ENCODE measurements at places on chromosomes 5 and 9.

DNA sequence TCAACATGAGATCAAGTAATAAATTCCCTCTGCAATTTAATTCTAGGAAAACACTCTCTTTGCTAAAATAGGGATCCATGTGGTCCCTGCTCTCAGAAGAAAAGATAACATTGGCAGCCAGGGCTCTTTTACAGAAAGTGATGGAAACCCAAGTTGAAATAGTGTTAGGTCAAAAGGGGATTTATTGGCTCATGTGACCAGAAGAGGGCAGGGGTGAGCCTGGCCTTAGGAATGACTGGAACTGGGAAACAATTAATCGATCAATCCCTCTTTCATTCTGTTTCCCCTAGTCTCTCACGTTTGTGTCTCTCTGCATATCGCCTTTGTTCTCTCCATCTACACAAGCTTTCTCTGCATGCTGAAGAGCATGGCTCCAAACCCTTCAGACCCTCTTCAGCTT lies 58.3 kb upstream of the ALDH1B1 start:
- peak; percentile 46 for DNase-seq

- no peak for DNase-seq
Observed at GRCh38 chr5:76718880-76719279, 3.0 kb downstream of the F2R start.

- DNase-seq, result no peak
Observed at GRCh38 chr5:67880876-67881275, 334.7 kb upstream of the PIK3R1 start.

DNA sequence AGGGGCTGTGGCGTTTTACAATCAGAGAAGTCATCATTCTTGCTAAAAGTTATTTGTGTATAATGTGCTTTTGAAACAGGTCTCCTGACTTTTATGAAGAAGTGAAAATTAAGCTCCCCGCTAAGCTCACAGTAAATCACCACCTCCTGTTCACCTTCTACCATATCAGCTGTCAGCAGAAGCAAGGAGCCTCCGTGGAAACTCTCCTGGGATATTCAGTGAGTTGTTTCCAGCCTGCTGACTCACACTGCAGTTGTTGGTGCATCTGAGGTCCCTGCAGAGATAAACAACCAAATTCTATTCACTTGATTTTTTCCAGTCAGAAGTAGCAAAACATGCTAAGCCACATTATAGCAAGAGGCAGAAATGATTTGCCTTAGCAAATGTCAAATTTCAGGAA lies 156.7 kb downstream of the DOCK8 start:
- DNase-seq, result no peak

DNA sequence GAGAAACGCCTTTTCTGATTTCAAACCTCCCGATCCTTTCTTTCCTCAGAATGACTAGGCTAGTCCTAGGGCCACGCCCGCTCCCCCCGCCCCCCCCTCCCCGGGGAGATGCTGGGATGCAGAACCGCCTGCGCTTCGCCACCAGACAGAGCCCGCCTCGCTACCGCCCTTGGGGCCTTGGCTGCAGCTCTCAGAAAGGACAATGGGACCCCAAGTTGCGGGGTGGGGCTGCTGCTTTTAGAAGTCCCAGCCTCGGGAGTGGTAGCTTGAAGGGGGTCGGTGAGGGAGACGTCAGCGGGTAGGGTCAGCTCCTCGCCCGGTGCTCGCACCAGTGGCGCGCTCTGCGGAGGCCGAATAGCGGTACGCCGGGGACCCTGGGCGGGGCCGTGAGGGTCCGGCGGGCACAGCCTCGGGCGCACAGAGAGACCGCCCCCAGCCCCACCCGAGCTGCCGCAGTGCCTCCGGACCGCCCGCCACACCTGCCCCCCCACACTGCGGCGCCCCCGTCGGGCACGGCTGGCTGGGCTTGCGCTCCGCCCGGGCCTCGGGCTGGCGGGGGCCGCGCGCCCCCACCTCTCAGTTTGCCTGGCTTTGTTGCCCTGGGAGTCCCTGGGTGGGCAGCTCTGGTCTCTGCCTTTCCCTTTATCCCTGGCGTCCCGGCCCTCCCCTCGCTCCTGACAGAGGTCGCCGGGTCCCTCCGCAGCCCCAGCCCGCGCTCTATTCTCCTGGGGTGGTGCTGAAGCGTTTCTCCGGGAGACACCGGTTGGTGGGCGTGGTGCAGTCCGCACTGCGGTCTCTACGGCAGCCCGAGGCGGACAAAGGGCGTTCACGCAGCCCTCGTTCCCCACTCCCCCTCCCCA lies 1.2 kb downstream of the MAP1B start:
- peak; percentile 82 for DNase-seq

DNA sequence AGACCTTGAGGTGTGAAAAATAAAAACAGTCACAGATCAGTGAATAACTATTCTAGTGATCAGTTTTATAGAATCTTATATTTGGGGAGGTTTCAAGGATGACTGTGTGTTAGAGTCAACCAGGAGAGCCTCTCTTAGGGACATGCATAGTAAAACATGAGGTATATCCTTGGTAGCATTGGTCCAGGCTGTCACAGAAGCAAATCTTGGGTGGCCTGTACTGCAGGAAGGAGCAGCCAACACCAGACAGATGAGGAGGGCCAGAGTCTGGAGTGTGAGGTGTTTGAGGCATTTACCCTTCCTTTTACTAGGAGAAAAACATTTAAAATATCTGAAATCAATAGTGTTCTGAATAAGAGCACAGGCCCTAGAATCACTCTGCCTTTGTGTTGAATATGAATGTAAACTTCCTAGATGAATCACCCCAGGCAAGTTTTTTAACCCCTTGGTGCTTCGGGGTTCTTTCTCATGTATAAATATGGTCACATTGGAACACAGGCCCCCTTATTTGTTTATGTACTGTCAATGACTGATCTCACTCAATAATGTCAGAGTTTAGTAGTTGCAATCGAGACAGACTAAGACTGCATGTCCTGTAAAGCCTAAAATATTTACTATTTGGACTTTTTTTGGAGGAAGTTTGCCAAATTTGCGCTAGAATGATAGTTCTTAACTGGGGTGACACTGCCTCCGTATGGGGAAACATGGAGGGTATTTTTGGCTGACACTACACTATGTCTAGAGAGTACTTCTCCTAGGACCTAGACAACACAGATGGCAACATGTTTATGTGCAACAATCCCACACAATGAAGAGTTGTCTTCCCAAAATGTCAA lies 416.5 kb upstream of the POU5F2 start:
- DNase-seq, result no peak

- no peak for DNase-seq
Observed at GRCh38 chr5:174573221-174573994, 151.0 kb upstream of the MSX2 start.

- DNase-seq, result peak; percentile 12
Observed at GRCh38 chr5:66717455-66718373, 121.5 kb downstream of the MAST4 start.

GRCh38 chr5:174523311-174524071 lies 200.9 kb upstream of the MSX2 start:
- DNase-seq, result no peak

GRCh38 chr5:166952048-166952447 lies 1339.4 kb upstream of the WWC1 start:
- DNase-seq, result no peak

DNA sequence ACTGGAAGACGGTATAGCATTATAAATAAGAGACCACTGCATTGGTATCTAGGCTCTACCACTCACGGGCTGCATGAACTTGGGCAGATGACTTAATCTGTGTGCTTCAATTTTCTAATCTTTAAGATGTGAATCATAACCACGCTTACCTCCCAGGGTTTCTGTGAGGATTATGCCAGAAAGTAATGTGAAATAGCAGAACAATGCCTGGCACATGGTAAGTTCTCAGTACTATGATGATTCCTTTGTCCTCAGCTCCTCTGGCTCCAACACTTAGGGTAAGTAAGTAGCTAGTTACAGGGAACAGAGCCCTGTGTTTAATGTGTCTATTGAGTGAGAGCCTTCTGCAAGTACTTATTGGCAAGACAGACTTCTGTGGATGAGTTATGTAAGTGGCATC lies 31.1 kb downstream of the POU4F3 start:
- DNase-seq, result no peak

- no peak for DNase-seq
Observed at GRCh38 chr9:135281151-135281550, 193.7 kb downstream of the OLFM1 start.

DNA sequence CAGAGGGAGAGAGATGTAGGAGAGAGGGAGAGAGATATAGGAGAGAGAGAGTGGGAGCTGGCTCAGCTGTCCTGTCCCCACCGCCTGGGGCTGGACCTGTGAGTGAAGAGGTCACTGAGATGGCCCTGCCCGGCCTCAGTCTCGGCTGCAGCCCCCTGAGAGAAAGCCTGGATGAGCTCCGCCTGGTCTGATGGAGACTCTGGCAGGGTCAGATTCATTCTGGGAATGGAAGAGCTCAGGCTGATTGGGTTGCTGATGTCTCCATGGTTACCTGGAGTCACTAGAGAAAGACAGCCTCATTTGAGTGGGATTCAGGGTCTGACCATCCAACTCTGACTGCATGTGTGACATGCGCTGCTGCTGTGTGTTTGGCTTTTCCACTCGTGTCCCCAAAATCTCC lies 27.1 kb upstream of the SEMA4D start:
- DNase-seq, result peak; percentile 44

- no peak for DNase-seq
Observed at GRCh38 chr9:36306471-36307306, 48.4 kb upstream of the GNE start.

DNA sequence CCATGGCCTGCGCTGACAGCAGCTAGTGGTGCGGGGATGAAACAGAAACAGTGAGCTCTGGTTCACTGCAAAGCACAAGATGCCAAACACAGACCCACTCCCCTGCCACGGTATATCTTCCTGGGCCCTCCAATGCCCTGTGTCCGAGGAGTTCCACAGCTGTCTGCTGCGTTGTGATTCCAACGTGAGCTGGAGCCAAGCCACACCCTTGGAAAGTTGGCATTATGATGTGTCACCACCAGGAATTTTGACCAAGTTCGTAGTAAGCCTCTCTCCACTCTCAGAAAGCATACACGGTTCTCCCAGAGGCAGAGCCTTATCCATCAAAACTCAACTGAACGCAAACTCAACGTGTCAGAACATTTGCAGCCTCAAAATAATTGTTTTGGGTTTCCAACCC lies 55.6 kb downstream of the MACROH2A1 start:
- DNase-seq, result no peak

DNA sequence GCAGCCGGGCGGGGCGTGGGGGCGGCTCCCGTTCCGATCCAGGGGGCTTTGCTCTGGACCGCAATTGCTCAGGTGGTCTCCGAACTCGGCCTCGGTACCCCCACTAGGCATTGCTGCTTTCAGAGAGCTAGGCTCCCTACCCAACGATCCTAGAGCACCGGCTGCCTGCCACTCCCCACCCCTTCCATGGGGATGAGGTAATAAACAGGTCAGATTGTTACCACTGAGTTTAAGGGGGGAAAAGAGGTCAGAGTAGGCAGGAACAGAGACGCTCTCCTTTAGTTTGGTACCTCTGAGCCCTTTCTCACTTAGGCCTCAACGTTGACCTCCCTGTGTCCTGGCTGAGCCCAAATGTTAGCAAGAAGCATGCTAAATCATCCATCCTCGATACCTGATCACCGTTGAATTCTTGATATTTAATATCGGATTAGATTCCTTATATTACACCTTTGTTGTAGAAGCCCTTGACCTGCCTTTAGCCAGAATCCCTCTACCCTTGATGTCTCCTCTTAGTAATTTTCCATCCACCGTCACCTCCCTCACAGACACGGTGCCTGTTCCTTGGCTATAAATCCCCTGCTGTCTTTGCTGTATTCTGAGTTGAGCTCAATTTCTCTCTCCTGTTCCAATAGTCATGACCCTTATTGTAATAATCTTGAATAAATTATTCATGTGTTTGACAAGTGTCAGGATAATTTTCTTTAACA lies 588 bp upstream of the PLPP1 start:
- DNase-seq, result no peak

- peak; percentile 89 for DNase-seq
Observed at GRCh38 chr5:1801222-1801966, at the start of gene NDUFS6. Gene NDUFS6 (plus strand): TSS chr5:1801407. CDS start chr5:1801418, 11 bp downstream.

DNA sequence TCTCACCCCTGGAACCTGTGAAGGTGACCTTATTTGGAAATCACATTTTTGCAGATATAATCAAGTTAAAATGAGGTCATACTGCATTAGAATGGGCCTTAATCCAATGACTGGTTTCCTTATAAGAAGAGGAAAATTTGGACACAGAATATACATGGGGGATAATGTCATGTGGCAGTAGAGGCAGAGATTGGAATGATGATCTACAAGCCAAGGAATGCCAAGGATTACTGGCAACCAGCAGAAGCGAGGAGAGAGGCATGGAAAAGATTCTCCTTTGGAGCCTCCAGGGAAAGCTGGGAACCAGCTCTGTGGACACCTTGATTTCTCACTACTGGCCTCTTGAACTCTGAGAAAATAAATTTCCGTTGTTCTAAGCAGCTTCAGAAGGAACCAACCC lies 20.2 kb upstream of the CEP78 start:
- no peak for DNase-seq

- no peak for DNase-seq
Observed at GRCh38 chr5:147485046-147485445, 24.8 kb downstream of the DPYSL3 start.

DNA sequence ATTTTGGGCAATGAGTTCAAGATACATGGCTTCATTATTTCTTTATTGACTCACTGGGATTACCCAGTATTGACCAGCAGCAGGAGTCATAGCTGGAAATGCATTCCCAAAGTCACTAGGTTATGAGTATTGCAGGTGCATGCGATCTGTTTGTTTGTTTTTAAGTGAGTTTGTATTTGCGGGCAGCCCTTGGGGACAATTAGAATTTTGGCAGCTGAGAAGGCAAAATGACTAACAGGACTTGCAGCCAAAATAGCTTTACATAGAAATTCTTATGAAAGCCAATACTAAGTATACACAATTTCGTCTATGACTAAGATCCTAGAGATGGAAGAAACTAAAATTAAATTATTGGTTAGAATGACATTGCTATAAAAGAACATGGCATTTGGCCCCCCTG lies 18.1 kb upstream of the RGMB start:
- DNase-seq, result no peak
